ENCODE measurements at places on chromosomes 1 and 21. TPM values are rescaled to one million over a fixed set of nuclear protein-coding genes. Genes with fewer than 3 reads are reported as not detected.
A peak's percentile ranks its signal among the peaks of the same experiment; 100 is the strongest.

Gene MIXL1
- not detected for total RNA-seq

Gene ADAMTS5
- total RNA-seq, result 0.66 TPM

Gene LCE1D
- total RNA-seq, result not detected

Gene NHLH1
- not detected for total RNA-seq

Gene SLC26A9
- total RNA-seq, result 6.5 TPM

Gene OR2L13
- not detected for total RNA-seq

Gene DMRTA2
- not detected for total RNA-seq

Gene TRAF3IP3
- total RNA-seq, result 1.5 TPM

GRCh38 chr1:9558271-9558945 lies 19.1 kb downstream of the SLC25A33 start:
- H3K27ac ChIP-seq, result no peak overlapping the region
- no peak for DNase-seq

GRCh38 chr21:43717166-43717853 lies 1.6 kb upstream of the PDXK start:
- H3K4me3 ChIP-seq, result no peak overlapping the region
- H3K36me3 ChIP-seq, result no peaks in the 10 kb centered on the region
- DNase-seq, result no peak
- H3K27me3 ChIP-seq, result no peaks in the 10 kb centered on the region

- no peak overlapping the region for H3K27ac ChIP-seq
- H3K4me1 ChIP-seq, result no peaks in the 10 kb centered on the region
- no peaks in the 10 kb centered on the region for H3K27me3 ChIP-seq
- no peak for DNase-seq
Measured at GRCh38 chr1:206114692-206115640, 2.2 kb downstream of the AVPR1B start.

DNA sequence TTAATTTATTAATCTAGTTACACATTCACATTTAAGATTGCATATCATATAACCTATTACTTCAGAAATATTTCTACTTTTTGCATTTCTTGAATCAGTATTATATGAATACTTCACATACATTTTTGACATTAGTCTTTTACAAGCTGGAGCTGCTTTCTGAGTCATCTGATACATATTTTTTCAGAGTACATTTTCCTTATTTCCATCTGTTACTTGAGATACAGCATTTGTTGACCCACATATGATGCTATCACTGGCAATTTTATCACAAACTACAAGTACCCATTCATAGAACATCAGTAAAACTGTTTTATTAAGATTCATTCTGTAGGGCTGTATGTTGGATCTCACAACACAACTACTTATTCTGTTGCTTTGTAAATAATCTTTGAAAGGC lies 367.2 kb upstream of the ST6GALNAC5 start:
- no peaks in the 10 kb centered on the region for H3K27me3 ChIP-seq
- H3K36me3 ChIP-seq, result no peaks in the 10 kb centered on the region
- H3K27ac ChIP-seq, result no peak overlapping the region
- H3K4me1 ChIP-seq, result no peaks in the 10 kb centered on the region
- H3K4me3 ChIP-seq, result no peak overlapping the region

DNA sequence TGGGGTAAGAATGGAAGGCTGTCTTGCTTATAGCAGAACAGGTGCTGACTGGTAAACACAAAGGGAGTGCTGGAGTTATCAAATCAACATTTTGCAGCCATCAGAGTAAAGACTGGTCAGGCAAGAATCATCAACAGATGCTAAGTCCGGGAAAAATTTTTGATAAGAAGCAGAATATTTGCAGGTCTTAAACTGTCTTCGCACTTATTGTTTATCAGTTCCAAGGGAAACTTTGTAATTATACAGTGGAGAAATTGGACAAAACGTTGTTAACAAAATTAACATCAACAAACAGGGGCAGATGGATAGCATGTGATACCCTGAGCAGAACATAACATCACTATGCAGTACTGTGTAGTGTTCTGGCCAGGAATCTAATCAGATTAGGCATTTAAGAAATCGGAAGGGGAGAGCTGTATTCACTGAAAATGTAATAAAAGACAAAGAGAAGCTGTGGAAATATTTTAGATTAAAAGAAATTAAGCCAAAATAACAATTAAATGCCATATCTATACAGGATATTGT lies 127.1 kb downstream of the DAB1 start:
- H3K4me1 ChIP-seq, result no peaks in the 10 kb centered on the region
- no peak for DNase-seq
- H3K27ac ChIP-seq, result no peak overlapping the region

DNA sequence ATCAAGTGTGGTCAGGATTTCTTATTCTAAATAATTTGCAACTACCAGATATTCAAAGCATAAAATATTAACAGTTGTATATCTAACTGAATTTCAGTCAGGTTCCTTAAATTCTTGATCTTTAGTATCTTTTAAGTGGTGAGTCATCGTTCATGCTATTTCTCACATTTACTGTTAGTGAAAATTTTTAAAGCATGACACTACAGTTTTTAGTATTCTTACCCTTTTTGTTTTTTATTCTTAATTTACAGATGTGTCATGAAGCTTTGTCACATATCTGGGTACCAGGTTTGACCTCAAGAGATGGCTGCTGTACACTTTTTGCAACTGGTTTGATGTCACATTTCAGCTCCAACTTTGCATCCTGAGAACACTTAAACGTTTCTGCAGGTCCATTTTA lies 12.7 kb downstream of the AKIRIN1 start:
- no peaks in the 10 kb centered on the region for H3K27me3 ChIP-seq
- no peak overlapping the region for H3K27ac ChIP-seq
- H3K4me3 ChIP-seq, result no peak overlapping the region
- H3K4me1 ChIP-seq, result no peaks in the 10 kb centered on the region

- H3K27me3 ChIP-seq, result no peaks in the 10 kb centered on the region
- H3K4me3 ChIP-seq, result no peak overlapping the region
- H3K36me3 ChIP-seq, result no peaks in the 10 kb centered on the region
- DNase-seq, result no peak
- no peak overlapping the region for H3K27ac ChIP-seq
- no peaks in the 10 kb centered on the region for H3K4me1 ChIP-seq
Measured at GRCh38 chr1:64251971-64252370, 48.5 kb downstream of the UBE2U start.

DNA sequence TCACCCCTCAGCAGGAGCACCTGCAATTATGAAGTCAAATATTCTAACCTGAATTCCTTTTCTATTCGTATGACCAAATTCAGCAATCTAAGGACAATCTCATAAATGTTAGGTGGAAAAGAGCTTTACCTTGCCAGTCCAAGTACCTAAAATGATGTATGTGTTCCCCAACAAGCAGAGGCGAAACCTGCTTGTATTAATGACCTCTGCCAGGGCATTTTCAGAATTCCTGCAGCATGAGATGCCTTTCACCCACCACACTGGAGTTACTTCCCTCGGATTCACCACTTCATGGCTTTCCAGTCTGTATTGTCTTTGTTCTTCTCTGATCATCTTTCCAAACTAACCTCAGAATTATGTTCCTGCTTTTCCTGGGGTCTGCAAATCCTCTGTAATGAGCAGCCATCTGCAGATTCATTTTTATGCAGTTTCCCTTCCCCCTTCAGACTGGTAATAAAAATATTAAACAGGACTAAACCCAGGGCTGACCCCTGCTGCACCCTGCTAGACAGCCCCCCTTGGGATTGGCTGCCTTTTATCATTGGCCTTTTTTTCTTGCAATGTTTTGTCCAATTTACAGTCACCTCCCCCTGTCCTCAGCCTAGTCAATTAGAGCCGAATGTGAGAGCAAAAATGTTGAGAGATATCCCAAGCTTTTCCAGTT lies 26.6 kb upstream of the CASQ2 start:
- no peaks in the 10 kb centered on the region for H3K36me3 ChIP-seq
- no peak overlapping the region for H3K27ac ChIP-seq
- H3K4me3 ChIP-seq, result no peak overlapping the region
- H3K4me1 ChIP-seq, result no peaks in the 10 kb centered on the region
- no peak for DNase-seq
- H3K27me3 ChIP-seq, result no peaks in the 10 kb centered on the region

- DNase-seq, result no peak
- H3K27ac ChIP-seq, result no peak overlapping the region
- no peaks in the 10 kb centered on the region for H3K27me3 ChIP-seq
- no peak overlapping the region for H3K4me3 ChIP-seq
Measured at GRCh38 chr1:33828059-33828458, 35.8 kb upstream of the HMGB4 start.

GRCh38 chr1:152228831-152229230 lies 4.8 kb upstream of the HRNR start:
- H3K27ac ChIP-seq, result no peak overlapping the region
- DNase-seq, result no peak
- no peaks in the 10 kb centered on the region for H3K27me3 ChIP-seq
- no peak overlapping the region for H3K4me3 ChIP-seq
- H3K36me3 ChIP-seq, result no peaks in the 10 kb centered on the region

GRCh38 chr1:219109424-219110018 lies 64.2 kb upstream of the LYPLAL1 start:
- H3K4me1 ChIP-seq, result no peaks in the 10 kb centered on the region
- H3K27ac ChIP-seq, result no peak overlapping the region
- no peaks in the 10 kb centered on the region for H3K36me3 ChIP-seq
- DNase-seq, result no peak
- no peak overlapping the region for H3K4me3 ChIP-seq

DNA sequence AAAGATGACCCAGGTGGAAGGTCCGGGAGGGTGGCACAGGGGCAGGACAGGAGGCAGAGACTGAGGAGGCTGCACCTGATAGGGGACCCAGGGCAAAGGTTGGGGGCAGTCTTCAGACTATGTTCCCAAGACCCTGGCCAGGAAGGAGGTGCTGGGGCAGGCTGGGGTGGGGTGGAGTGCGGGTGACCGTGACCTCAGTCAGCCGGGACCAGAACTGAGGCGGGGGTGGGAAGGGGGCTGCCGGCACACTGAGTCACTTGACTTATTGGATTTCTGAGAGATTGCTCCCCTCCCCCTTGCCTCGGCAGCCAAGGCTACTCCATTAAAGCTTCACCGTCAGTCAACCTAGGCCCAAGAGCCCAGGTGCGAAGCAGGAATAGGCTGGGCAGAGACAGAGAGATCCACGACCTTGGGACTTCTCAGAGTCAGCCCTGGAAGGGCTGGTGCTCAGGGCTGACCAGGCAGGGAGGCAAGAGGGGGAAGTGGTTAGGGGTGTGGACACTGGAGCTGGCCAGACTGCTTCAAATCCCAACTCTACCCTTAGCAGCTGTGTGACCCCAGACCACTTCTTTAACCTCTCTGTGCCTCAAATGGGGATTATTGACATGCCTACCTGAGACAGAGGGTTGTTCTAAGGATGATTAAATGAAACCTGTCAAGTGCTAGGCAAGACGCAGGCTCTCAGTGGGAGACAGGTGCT lies 47.9 kb upstream of the LAPTM5 start:
- H3K4me3 ChIP-seq, result no peak overlapping the region
- DNase-seq, result no peak
- no peak overlapping the region for H3K27ac ChIP-seq
- H3K27me3 ChIP-seq, result no peaks in the 10 kb centered on the region

DNA sequence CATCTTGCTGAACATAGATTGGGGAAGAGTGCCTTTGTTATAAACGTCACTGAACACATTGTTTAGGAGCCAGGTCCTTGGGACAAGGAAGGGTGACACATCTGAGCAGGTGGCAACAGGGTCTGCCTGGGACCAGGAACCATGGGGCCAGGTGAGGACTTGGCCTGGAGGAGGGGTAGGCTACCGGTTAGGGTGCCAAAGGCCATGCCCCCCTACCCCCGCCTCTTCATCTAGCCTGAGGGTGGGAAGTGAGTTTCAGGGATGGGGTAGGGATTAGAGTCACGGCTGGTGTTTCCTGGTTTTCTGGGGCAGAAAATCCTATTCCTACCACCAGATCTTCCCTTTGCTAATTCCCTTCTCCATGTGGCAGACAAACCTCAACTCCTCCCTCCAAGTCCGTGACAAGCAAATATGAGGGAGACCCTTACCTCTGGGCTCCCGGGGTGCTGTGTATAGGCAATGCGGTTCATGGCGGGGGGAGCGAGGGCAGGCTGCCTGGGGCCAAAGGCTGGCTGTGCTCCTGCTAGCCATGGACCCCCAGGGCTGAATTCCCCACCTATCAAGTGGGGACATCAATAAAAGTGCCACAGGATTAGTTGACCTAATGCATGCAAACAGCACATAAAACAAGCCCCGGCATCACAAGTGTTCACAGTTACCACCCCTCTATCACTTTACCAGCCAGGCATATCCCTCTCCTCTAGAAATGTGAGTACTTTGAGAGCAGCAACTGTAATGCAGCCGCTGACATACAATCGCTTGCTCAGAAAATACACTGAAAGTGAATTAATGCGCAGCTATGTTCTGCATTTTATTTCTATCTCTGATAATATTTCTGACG lies 14.5 kb downstream of the CD247 start:
- H3K4me3 ChIP-seq, result no peak overlapping the region
- H3K4me1 ChIP-seq, result no peaks in the 10 kb centered on the region
- H3K36me3 ChIP-seq, result no peaks in the 10 kb centered on the region
- no peak overlapping the region for H3K27ac ChIP-seq
- H3K27me3 ChIP-seq, result no peaks in the 10 kb centered on the region

DNA sequence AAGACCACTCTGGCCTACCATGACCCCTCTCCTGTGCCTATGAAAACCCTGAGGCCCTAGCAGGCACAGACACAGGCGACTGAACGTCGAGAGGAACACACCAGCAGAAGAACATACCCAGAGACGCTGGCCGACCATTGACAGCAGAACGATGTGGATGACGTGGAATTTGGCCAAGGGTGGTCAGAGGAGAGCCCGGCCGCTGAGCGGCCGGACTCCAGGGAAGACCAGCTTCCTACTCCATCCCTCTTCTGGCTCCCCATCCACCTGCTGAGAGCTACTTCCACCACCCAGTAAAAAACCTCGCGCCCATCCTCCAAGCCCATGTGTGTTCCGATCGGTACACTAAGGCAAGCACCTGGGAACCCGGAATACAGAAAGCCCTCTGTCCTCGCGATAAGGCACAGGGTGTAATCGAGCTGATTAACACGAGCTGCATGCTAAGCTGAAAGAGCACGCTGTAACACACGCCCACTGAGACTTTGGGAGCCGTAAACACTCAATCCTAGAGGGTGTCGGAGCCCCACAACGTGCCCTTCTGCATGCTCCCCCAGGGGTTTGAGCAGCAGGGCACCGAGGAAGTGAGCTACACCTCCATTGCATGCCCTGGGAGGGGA lies 150.3 kb downstream of the CENPF start:
- H3K36me3 ChIP-seq, result no peaks in the 10 kb centered on the region
- no peak for DNase-seq
- no peaks in the 10 kb centered on the region for H3K4me1 ChIP-seq
- no peaks in the 10 kb centered on the region for H3K27me3 ChIP-seq

GRCh38 chr1:46533179-46533864 lies 18.1 kb downstream of the KNCN start:
- no peak for DNase-seq
- H3K27ac ChIP-seq, result no peak overlapping the region
- H3K27me3 ChIP-seq, result no peaks in the 10 kb centered on the region
- H3K4me1 ChIP-seq, result no peaks in the 10 kb centered on the region
- no peaks in the 10 kb centered on the region for H3K36me3 ChIP-seq
- H3K4me3 ChIP-seq, result no peak overlapping the region

DNA sequence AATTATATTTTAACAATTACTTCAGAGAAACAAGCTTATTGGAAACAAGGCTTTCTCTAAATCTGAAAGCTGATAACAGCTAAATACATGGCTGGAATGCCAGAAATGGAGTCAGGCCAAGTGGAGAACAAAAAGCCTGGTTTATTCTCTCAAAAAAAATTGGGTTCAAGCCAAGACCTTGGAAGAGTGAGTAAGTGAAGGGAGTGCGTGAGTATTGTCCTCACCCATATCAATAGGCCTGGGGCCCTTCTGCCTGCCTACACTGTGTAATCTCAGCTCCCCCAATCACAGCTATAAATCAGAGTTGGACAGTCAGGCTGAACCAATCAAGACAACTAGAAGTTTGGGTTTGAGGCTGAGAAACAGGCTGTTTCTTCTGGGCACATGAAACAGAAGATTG lies 7.4 kb downstream of the KYAT3 start:
- H3K36me3 ChIP-seq, result no peaks in the 10 kb centered on the region
- no peaks in the 10 kb centered on the region for H3K27me3 ChIP-seq
- H3K27ac ChIP-seq, result peak overlapping the region; percentile 12
- H3K4me3 ChIP-seq, result no peak overlapping the region
